ENCODE measurements at places on chromosomes 4 and X. TPM values are rescaled to one million over a fixed set of nuclear protein-coding genes. Genes with fewer than 3 reads are reported as not detected.

ALPK1 gene
- 12.8 TPM for polyA plus RNA-seq

PTPN13 gene
- 115 TPM for polyA plus RNA-seq

RBMXL3 gene
- not detected for polyA plus RNA-seq

TLR8 gene
- 0.44 TPM for polyA plus RNA-seq

TEX13D gene
- polyA plus RNA-seq = not detected

TEX13C gene
- not detected for polyA plus RNA-seq

GYPE gene
- polyA plus RNA-seq = 3.0 TPM

BMPR1B gene
- 17.8 TPM for polyA plus RNA-seq

MAMLD1 gene
- polyA plus RNA-seq = 6.8 TPM

SATL1 gene
- 0.55 TPM for polyA plus RNA-seq

MAP3K15 gene
- polyA plus RNA-seq = 8.3 TPM

BEX1 gene
- 57.1 TPM for polyA plus RNA-seq

All from renal cortex interstitium (tissue), 15 donors.